ENCODE measurements at places on chromosomes 12 and 14.

- peak; percentile 60 for DNase-seq
Measured at GRCh38 chr12:76455582-76456345, 103.8 kb downstream of the OSBPL8 start.

DNA sequence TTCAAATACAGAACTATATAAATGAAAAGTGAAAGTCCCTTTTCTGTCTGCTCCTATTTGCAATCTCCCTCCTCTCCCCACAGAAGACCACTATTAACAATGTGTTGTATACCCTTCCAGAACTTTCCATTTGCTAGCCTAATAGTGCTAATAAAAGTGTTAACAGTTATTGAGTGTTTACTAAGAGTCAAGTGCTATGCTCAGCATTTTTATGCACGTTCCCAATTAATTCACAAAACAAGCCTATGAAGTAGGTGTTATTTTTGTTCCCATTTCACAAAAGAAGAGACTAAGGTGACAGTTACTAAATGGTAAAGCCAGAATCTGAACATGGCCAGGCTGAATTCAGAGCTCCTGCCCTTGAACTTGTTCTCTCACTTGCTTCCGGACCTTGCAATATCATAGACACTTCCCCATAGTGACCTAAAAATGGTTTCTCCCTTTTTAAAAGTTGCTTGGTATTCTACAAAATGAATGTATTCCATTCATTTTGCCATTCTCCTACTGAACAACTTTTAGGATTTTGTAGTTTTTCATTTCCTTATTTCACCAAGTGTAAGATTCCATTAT is 1.6 kb upstream of the PRKAB1 start:
- DNase-seq = no peak

GRCh38 chr12:15701631-15702156 is 87.5 kb downstream of the EPS8 start:
- DNase-seq = no peak

DNA sequence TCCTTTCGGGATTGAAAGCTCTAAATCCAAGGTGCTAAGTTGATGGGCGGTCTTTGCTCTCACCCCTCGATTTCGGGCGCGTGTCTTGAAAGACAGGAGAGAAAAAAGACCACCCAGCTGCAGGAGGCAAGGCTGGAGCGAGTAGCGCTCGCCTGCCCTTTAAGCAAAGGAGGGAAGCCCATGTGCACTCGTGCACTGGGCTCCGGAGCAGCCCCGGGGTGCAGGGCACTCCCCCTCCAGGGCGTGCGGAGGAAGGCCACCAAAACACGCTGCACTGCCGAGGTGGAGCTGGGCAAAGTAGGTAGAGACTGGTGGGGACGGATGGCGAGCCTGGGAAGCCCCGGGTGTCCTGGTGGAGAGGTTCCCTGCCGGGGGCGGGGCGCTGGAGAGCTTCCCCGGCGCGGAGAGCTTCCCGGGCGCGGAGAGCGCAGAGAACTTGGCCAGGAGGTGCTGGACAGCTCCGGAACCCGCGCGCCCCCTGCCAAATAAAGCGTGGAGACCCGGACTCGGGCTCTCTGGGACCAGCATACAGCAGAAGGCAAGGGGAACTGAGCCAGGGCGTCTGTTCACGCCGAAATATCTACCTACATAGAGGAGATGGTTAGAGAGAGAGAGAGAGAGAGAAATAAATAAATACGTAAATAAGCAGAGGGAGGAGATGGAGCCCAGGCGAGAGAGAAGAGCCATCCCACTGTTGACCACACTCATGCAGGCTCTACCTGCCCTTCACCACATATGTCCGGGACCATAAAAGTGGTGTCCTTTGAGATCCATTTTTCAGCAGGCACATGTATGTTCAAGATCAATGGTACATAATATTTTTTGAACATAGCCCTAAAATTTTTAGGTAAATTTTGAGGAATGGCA is 662 bp upstream of the NELL2 start:
- peak; percentile 29 for DNase-seq
